ELF-1 (cell line): ENCODE measurements at places on chromosomes 11 and 22.

- no peak for DNase-seq
These were observed 55.1 kb upstream of the CD82 start for GRCh38 chr11:44510372-44510771.

GRCh38 chr11:23778971-23779370 is 717.9 kb upstream of the LUZP2 start:
- no peak for DNase-seq

DNA sequence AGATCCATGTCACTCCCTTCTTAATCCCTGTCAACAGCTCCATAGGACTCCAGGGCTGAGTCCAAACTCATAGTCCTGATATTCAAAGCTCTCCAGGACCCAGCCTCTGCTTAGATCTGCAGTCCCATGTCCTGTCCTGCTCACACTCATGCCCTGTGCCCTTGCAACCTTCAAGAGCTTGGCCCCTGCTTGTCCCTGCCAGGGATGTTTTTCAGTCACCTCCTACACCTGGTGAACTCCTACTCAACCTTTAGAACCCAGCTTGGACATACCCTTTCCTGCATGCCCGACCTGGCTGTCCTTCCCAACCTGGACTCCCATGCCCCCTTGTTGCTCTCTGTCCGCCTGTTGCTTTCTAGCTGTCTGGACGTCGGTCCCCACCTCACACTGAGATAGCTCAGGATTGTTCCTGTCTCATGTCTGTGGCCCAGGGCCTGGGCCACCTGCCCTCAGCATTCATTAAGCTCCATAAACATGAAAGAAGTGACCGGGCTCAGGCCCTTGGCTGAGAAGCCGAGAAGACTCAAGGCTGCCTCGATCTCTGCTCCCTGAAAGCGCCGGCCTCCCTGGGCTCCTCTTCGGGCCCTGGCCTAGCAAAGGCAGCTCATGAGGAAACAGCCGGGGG is 48.8 kb upstream of the RTL6 start:
- no peak for DNase-seq

GRCh38 chr11:12386309-12386708 is 8.9 kb downstream of the PARVA start:
- no peak for DNase-seq

DNA sequence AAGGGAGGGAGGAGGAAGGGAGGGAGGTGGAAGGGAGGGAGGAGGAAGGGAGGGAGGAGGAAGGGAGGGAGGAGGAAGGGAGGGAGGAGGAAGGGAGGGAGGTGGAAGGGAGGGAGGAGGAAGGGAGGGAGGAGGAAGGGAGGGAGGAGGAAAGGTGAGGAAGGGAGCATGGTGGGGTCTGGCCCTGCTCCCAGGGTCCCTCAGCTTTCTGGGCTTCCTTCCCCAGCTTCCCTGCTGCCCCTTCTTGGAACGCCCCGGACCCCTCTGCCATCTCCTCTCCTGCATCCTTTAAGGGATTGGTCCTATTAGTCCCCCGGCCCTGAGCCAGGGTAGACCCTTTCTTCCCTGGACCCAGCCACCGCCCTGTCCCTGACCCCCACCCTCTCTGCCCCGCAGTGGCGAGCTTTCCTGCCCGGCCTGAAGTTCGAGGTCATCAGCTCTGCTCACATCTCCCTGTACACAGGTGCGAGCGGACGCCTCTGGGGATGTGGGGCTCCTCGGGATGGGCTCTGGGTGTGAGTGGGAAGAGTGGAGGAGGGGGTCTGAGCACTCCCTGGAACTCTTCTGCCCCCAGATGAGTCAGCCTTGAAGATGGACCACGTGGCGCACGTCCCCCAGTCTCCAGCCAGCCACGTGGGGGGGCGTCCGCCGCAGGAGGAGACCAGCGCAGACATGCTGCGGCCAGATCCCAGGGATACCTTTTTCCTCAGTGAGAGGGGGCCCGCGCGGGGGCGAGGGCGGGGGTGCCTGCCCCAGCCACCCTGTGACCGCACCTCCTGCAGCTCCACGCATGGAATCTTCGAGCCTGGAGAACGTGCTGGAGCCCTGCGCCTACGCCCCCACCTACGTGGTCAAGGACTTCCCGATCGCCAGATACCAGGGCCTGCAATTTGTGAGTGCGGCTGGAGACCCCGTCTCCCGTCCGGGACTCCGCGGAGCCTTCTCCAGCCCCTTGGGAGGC is 6.0 kb downstream of the B4GALNT4 start:
- no peak for DNase-seq
